Effector CD4-positive, alpha-beta T cell (primary cell): ENCODE measurements at places on chromosomes 6 and 20.

DNA sequence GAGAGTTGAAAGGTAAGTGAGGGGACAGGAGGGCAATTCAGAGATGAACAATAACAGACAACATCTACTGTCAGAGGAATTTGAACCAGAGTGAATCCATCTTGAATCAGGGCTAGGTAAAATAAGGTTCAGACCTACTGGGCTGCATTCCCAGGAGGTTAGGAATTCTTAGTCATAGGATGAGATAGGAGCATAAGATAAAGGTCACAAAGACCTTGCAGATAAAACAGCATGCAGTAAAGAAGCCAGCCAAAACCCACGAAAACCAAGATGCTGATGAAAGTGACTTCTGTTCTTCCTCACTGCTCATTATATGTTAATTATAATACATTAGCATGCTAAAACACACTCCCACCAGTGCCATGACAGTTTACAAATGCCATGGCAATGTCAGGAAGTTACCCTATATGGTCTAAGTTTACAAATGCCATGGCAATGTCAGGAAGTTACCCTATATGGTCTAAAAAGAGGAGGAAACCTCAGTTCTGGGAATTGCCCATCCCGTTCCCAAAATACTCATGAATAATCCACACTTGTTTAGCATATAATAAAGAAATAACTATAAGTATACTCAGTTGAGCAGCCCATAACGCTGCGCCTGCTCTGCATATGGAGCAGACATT lies 248.5 kb downstream of the HAO1 start:
- DNase-seq: no peak

- DNase-seq: peak; percentile 35
Measured at GRCh38 chr6:41942067-41942851, 651 bp upstream of the CCND3 start.

DNA sequence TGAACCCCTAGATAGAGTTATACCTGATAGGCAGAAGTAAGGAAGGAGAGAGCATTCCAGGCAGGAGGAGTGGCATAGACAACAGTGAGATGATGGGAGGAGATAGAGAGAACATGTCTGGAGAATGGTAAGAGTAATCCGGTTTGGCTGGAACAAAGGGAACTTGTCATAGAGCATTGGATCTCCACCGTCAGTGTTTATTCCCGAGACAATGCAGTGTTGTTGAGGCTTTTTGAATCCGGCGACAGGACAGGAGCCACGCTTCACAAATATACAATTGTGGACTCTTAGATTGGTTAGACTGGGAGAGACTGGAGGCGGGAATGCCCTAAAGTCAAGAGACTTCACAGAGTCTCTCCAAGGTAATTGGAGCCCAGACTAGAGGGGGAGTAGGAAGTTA lies 119.8 kb downstream of the ANKS1A start:
- no peak for DNase-seq

- DNase-seq: no peak
Measured at GRCh38 chr6:8749465-8749864, 314.1 kb upstream of the SLC35B3 start.

- peak; percentile 43 for DNase-seq
Measured at GRCh38 chr6:112027942-112028674, 25.8 kb upstream of the CCN6 start.

- no peak for DNase-seq
Measured at GRCh38 chr6:39684790-39685488, 40.3 kb downstream of the KIF6 start.

DNA sequence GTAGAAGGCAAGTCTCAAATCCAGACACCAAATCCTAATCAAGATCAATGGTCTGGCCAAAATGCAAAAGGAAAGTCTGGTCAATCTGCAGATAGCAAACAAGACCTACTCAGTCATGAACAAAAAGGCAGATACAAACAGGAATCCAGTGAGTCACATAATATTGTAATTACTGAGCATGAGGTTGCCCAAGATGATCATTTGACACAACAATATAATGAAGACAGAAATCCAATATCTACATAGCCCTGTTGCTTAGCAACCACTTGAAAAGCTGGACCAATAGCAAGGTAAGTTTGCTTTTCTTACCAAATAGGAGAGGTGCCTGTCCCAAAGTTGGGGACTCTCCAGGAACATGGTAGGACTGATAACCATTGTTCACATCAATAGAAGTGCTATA lies 2.0 kb downstream of the SEMG2 start:
- no peak for DNase-seq

- DNase-seq: no peak
Measured at GRCh38 chr6:97703661-97704060, 420.6 kb upstream of the MMS22L start.

- DNase-seq: no peak
Measured at GRCh38 chr6:41645007-41645618, 6.8 kb downstream of the MDFI start.

- no peak for DNase-seq
Measured at GRCh38 chr6:2754393-2754792, 3.7 kb upstream of the MYLK4 start.

DNA sequence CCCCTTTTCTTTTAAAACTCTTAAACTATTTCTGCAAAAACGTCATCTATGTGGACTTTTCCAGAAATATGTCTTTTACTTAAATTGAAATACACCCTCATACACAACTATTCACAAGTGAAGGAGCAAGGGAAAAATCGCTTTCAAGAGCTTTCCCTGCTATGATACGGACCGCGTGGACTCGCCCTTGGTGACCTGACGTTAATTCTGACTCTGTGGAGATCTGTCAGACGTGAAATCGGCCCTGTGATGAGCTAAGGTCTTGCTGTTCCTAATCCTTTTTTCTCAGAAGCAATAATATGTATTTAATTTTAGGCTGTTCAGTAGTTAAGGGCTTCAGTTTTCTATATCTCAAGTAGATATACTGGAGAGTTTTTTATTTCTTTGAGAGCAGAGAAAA lies 113.6 kb downstream of the RPP40 start:
- no peak for DNase-seq

DNA sequence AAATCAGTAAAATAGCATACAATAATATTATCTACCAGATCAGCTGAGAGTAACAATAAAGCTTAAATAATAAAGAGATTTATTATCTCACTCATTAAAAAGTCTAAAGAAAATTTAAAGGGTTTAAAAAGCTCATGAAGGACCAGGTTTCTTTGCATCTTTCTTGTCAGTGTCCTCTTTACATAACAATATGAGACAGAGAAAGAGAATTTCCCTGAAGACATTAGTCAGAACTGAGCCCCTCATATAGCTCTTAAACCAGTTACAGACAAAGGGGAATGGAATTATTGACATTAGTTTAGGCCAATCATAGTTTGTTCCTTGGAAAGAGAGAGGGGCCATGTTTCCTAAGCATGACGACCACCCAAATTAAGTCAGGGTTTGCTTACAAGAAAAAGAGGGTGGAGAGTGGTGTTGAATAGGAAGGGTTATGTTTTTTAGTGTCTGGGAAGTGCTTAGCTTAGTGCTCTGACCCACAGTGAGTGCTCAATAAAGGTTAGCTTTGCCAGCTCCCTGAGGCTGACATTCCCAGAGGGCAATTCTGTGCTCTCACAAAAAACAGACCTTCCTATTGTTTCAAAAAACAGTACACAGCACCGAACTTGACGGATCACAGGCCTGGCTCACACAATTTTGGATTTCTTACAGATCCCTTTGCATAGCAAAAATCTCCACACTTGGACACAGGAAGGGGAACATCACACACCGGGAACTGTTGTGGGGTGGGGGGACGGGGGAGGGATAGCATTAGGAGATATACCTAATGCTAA lies 3.6 kb upstream of the PLCB1 start:
- DNase-seq: no peak

- DNase-seq: no peak
Measured at GRCh38 chr6:25492951-25493350, 159.1 kb upstream of the SCGN start.

- DNase-seq: no peak
Measured at GRCh38 chr20:36541227-36541767, at the start of gene MYL9. MYL9 (plus strand) TSS chr20:36541519; CDS start chr20:36544885, 3,366 bp downstream.

GRCh38 chr6:163085861-163086623 lies 328.5 kb upstream of the QKI start:
- DNase-seq: no peak

GRCh38 chr20:49214571-49214970 lies 4.6 kb upstream of the DDX27 start:
- no peak for DNase-seq

- DNase-seq: no peak
Measured at GRCh38 chr6:145761584-145761983, 26.3 kb upstream of the EPM2A start.

DNA sequence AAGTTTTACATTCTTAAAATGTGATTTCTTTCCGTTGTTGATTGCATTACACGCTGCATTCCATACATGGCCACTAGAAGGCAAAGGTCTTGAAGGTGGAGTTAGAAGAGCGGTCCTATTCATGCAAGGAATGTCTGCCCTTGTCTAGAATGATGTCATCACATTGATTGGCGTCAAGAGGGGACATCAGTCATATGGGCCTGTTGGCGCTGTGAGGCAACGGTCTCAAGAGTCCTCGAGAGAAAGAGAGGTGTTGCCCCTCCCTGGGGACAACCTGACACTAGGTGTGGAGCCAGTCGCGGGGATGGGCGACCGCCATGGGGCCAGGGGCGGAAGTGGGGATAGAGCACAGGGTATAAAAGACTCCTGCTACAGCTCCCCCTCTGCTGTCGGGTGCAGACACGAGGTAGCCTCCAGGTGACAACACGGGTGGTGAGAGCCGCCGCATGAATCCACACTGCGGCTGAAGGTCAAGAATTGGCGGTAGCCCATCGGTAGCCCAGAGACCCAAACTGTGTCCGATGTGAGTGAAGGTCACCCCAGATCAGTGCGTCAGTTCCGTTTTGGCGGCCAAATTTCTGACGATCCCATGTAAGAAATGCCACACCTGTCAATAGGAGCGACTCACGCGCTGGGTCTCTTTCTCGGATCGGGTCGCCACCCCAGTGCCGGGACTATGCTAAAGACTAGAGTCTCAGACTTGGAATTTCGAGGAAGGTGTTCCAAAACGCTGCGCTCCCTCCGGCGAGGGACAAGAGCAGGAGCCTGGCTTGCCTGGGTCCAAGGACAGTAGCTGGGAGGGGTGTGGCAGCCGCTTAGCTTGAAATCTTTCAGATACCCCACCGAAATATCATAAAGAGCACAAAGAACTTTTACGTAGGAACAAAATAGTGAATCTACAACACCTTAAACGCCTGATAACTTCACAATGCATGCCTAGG lies 93.2 kb upstream of the ZNF184 start:
- no peak for DNase-seq

DNA sequence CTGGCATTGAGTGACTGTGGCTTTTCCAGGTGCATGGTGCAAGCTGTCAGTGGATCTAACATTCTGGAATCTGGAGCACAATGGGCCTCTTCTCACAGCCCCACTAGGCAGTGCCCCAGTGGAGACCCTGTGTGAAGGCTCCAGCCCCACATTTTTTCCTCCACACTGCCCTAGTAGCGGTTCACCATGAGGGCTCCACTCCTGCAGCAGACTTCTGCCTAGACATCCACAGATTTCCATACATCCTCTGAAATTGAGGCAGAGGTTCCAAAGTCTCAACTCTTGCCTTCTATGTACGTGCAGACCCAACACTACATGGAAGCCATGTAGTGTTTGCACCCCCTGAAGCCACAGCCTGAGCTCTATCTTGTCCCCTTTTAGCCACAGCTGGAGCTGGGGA lies 118.0 kb upstream of the BMP5 start:
- no peak for DNase-seq

DNA sequence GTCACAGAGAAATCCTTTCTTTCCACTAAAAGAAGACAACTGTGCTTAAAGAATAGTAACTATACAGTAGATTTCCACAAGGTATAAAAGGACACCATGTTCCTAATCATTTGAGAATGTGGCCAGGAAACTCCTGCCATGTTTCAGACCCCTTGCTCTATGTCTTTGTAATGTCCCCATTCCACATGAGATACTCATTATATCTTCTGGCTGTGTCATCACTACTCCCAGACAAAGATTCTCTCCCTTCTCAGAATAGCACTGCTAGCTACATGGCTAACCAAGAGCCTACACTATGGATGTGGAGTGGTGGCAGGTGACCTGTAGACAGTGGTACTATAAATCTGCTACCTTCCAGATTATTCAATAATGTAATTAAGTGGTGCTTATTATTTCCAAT lies 218.1 kb upstream of the MCHR2 start:
- no peak for DNase-seq

DNA sequence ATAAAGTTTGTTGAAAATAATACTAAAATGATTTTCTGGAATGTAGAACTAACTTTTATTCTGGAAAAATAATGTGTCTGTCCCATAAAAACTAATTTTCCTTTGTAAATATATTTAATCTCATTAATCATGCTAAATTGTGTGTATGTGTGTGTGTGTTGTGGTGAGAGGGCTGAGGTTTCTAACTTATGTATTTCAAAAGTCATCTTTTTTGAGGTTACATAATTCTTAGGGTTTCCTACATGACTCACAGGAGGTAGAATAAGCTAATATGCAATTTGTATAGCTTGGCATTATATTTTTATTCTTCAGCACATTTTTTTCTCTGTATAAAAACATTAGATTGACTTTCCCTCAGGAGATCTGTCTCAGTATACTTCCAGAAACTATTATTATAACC lies 64.1 kb upstream of the CLVS2 start:
- no peak for DNase-seq

DNA sequence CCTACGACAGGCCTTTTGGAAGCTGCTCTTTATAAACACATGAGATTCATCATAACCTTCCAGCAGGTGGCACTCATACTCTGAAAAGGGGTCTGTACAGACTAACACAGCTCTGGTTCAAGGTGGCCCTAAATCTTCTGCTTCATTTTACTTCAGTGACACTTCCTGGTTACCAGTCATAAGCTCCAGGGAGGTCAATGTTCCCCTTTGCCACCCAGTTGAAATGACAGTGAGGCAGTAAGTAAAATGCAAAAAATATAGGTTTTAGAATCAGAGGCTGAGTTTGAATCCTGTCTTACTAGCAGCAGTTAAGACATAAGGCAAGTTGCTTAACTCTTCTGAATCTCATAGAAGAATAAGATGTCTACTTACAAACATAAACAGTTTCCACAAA lies 132.8 kb downstream of the CDK19 start:
- DNase-seq: peak; percentile 67

DNA sequence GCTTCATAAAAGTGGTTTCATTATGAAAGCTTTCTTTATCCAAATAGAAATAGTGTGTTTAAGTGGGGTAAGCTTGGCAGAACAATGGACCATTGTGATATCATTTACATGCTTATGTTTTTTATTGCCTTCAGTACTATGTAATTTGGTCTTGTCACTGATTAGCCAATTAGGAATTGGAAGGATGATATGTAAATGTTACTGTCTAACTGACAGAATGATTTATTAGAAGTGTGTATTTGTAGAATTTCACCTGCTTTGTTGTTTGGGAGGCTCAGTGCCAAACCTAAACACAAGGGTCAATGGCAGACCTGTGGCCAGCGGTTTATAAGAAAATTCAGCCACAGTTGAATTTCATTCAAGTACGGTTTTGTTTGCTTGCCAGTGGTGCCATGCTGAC lies 39.0 kb downstream of the AIG1 start:
- DNase-seq: no peak

- DNase-seq: no peak
Measured at GRCh38 chr6:47403801-47404200, 73.8 kb upstream of the CD2AP start.

DNA sequence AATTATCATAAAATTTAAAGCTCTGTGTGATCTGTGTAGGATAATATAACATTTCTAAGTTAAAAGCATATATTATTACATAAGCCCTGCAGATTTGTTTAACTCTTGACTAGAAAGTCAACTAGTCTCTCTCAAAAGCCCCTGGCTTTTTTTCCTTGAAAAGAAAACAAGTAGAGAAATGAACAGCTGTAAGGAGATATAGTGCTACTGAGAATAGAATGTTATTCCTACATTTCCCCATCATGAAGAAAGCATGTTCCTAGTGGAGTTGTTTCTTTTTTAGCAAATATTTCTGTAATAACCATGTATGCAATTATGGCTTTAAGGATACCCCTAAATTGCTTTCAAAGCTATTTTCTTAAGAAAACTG lies 37.6 kb downstream of the SHLD1 start:
- DNase-seq: no peak
